Activated CD4-positive, alpha-beta T cell treated with anti-CD3 and anti-CD28 coated beads, Interleukin-2, Interleukin-6, amounts not matched to agents 100 ng/mL and 50 ng/mL, durations not matched to agents 16 hours and 8 hours (primary cell): ENCODE measurements at places on chromosomes 2 and 18.

DNA sequence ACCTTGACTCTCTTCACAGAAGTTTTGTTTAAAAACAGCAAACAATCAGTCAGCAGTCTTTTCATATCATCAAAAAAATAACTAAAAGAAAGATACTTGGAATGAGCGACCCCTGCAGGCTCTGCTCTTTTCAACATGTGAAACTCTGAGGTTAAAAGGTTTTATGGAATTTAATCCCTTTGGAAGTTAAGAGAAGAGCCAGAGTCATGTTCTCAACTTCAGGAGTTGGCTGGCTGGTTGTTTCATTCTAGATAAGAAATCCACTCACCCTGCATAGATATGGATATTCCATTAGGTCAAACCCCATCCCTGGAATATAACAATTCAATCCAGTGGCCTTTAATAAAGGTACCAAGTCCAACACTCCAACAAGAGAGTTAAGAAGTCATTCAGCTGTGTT, 115.6 kb upstream of the RMDN2 start:
- no peak for DNase-seq

DNA sequence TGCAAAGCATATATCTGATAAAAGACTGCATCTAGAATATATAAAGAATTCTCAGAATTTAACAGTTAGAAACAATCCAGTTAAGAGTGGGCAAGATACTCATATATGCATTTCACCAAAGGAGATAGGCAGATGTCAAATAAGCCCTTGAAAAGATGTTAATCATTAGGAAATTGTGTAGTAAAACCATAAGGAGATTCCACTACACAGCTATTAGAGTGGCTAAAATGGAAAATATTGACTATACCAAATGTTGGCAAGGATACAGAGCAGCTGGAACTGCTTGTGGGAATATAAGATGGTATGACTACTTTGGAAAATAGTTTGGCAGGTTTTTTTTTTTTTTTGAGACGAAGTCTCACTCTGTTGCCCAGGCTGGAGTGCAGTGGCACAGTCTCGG, 59.5 kb downstream of the CAB39 start:
- DNase-seq: no peak

- no peak for DNase-seq
Measured at GRCh38 chr2:17299891-17300540, 218.2 kb downstream of the RAD51AP2 start.

- no peak for DNase-seq
Measured at GRCh38 chr18:80009661-80010550, 21.5 kb upstream of the TXNL4A start.

- DNase-seq: peak; percentile 15
Measured at GRCh38 chr2:197435598-197436420, 981 bp upstream of the SF3B1 start.

DNA sequence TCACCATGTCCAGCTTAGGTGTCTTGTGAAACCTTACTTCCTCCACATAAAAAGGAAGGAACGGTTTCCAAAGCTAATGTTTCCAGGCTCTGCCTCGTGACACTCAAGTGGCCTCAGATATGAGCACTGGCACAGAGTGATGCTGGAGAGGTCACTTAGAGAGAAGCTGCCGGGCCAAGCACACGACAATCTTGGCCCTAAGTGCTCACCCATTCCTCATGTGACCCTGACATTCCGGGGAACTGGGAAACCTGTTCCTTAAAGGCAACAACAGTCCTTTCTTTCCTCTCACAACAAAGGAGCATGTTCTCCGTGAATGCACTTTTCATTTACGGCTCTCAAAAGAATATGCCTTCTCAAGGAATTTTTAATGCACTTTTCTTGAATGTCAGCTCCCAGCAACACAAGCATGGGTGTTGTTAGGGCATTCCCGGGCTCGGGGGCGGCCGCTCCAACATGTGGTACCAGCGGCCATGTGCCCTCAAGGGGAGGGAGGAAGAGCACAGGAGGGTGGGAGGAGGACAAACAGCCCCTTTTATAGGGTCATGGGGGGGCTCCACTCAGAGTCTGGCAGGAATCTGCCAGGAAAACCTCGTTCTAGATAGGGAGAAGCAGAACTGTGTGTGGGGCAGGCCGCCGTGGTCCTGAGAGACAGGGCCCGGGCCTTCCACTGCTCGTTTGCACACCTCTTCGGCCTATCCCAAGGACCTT, 118.6 kb downstream of the MBP start:
- no peak for DNase-seq

DNA sequence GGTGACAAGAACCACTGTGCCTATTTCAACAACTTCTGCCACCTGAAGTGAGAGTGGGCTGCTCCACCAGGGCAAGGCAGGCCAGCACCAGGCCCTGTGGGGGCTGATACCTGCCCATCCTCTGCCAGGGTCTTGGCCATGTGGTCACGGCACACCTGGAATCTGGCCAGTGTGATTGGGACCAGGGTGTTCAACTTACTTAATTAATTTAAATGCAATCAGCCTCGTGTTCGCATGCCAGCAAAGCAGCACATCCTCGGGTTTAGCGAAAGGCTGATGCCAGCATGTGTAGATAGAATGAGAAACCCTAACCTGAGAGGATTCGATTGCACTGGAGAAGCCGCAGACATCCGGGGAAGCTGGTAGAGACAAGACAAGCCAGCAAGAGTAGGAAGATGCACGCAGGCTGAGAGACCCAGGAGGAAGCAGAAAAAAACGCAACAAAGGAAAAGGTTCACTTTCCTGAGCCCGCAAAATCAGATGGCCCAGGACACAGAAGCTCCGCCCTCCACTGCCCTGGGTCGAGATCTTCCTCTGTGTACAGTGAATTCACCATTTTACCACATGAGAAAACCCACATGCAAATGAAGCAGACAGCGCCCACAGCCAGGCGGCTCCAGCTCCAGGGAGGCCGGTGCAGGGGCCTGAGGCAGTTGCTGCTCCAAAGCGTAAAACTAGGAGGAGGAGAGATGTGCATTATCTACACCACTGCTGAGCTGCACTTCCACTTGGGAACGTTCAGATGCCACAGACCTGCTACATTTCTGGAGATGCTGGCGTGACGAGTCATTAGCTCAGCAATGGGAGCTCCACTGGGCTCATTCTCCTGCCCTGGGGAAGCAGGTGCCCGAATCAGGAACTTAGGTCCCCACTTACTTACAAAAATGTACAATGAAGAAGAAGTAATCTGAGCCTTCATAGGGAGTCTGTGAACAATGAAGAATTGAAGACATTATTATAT, 92.1 kb downstream of the TMEM18 start:
- DNase-seq: peak; percentile 58

DNA sequence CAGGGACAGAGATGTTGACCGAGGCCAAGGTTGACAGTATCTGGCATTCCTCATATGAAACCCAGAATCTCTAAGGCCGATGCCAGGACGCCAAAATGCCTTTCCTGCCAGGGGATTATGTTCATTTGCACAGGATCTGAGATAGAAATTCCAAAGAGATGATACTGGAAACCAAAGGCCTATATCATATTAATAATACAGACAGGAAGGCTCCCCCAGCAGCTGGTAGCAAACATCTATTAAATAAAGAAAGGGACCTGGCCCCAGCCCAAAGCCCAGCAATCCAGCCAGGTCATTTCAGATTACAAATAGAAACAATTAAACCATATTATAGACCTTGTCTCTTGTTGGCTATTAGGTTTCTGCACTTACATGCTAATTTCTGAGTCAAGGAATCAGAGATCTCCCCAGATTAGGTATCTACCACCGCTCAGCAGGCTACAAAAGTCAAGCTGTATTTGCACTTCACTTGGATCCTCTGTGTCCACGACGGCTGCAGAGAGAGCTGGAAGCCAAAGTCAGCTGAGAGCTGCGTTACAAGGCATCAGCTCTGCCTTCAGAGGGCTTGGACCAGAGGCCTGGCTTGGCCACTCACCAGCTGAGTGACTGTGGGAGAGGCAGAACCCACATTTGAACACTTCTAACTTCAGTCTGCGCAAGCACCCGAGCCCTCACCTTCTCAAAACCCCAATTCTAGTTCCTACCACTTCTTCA, 269.3 kb upstream of the SIX2 start:
- no peak for DNase-seq

GRCh38 chr2:220075835-220076234, 448.4 kb downstream of the SLC4A3 start:
- no peak for DNase-seq

GRCh38 chr2:28219758-28220368, 172.8 kb upstream of the FOSL2 start:
- no peak for DNase-seq

DNA sequence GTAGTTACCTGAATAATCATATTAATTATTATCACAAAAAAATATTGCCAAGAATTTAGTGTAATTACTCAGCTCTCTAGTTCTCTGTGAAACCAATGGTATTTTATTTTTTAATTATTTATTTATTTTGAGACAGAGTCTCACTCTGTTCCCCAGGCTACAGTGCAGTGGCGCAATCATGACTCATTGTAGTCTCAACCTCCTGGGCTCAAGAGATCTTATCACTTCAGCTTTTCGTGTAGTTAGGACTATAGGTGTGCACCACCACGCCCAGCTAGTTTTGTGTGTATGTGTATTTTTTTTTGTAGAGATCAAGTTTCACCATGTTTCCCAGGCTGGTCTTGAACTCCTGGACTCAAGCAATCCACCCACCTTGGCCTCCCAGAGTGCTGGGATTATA, 440.4 kb upstream of the CDH20 start:
- no peak for DNase-seq

GRCh38 chr18:52615943-52616342, 275.9 kb downstream of the DCC start:
- DNase-seq: no peak

DNA sequence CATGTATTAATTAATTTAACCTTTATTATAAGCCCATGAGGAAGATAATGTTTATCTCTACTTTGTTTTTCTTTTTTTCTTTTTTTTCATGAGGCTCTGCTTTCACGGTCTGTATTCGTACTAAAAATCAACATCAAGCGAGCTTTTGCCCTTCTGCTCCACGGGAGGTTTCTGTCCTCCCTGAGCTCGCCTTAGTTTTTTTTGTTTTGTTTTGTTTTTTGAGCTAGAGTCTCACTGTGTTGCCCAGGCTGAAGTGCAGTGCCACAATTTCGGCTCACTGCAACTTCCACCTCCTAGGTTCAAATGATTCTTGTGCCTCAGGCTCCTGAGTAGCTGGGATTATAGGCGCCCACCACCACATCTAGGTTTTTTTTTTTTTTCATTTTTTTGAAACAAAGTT, 29.9 kb upstream of the BMPR2 start:
- DNase-seq: no peak

GRCh38 chr2:46964835-46965560, 49.4 kb upstream of the MCFD2 start:
- no peak for DNase-seq

- DNase-seq: peak; percentile 18
Measured at GRCh38 chr2:181104512-181105115, 124.2 kb downstream of the UBE2E3 start.

DNA sequence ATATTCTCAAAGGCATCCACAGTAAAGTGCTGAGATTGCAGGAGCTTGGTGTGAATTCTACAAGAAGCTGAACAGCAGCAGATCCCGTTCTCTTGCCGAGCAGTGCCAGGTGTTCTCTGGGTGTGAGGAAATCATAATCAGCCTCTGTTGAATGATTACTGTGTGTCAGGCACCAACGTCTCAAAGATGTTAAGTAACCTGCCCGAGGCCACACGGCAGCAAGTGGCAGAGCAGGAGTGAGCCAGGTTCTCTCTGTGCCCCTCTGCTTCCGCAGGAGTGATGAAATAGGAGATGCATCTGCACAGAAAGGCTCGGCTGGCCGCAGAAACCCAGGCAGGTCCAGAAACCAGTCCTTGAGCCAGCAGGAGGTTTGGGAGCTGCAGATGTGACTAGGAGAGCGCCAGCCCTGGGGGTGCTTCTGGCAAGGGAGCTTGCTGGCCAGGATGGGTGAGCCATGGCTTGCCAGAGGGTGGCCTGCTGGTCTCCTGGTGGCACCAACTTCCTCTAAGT, 68.4 kb downstream of the COPS7B start:
- no peak for DNase-seq

DNA sequence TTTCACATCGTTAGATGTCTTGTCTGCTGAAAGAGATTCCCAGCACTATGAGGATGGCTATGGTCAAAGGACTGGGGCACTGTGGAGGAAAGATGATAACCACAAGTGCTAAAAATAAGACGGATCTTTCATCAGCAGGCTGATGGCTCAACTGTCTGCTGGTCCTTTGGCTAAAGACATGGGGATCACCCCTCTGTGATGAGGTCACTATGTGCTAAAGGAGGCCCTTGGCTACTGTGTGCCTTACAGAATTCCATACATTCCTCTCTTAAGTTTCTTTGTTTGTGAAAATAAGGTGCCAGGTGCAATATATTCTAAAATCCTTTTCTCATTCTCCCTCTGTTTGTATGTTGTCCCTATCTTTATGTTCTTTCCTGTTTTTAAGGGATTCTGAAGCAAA, 39.7 kb upstream of the LYPD6 start:
- no peak for DNase-seq

DNA sequence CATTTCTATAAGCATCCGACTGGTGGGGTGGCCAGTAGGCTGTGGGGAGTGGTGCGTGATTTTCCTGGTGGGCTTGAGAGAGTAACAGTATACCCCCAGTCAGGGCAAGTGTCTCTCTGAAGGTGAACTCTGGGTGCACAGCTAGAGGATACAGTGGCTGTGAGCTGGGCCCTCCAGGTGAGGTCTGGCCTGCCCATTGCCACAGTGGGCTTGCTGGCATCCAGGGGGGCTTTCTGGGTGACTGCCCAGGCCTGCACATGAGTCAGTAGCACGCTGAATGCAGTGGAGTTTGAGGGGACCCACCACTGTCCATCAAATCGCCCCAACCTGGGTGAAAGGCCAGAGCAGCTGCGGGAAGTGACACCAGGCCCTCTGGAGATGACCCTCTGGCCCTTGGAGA, 4.5 kb downstream of the STEAP3 start:
- DNase-seq: no peak

GRCh38 chr2:208929139-208929864, 494.5 kb upstream of the MAP2 start:
- no peak for DNase-seq

- no peak for DNase-seq
Measured at GRCh38 chr2:71926089-71926447, 221.6 kb downstream of the CYP26B1 start.

- no peak for DNase-seq
Measured at GRCh38 chr2:191646163-191646902, 31.6 kb upstream of the NABP1 start.

- no peak for DNase-seq
Measured at GRCh38 chr2:46855805-46856204, 59.8 kb downstream of the MCFD2 start.

DNA sequence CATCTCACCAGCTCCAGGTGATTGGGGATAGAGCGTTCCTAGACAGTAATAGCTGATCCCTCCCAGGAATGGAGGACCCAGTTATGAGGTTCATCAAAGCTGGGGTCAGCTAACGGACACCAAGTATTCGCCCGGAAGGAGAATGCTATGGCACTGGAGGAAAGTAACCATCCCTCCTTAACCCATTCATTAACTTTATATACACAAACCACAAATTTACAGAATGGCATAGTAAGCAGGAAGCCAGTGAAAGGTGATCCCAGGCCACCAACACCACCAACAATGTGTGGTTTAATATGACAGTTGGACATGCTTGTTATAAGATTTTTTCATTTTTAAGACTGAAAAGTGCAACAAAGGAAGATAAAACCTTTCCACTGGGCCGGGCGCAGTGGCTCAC, 55.3 kb upstream of the CHMP1B start:
- DNase-seq: no peak
